ENCODE measurements at places on chromosomes 16 and 17.

DNA sequence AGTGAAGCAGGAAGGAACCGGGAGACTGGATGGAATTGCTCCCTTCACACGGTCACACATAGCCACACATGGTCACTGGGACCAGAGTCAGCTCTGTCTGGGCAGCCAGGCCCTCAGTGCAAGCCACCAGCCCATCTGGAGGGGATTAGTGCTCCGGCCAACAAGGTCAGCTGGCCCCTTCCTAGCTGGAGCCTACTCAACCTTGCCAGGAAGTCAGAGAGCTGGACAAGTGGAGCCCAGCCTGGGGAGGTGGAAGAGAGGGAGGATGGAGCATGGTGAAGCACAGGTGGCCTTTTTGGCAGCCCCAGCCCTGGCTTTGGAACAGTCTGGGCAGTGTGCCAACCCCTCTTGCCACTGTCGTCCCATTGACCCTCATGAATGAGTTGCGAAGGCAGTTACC, 3.7 kb upstream of the CACNA1G start:
- peaks cover 45% of the 10 kb centered on the region for H3K27me3 ChIP-seq
- no peak for DNase-seq
- no peak overlapping the region for H3K4me3 ChIP-seq
- H3K4me1 ChIP-seq: peaks cover 13% of the 10 kb centered on the region
- H3K36me3 ChIP-seq: peaks cover 23% of the 10 kb centered on the region

DNA sequence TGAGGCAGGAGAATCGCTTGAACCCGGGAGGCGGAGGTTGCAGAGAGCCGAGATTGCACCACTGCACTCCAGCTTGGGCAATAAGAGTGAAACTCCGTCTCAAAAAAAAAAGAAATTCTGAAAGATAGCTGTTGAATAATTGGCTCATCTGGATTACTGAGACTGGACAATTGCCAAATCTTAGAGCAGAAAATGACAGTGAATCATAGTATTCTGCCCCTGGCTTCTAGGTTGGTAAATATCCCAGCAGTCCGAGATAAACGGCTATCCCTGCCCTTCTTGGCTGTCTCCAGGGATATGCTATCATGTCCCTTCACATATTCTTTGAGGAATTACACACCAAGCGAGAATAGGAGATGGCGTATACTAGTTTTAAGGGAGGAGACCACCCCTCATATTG, 35.5 kb upstream of the METTL16 start:
- DNase-seq: no peak
- no peaks in the 10 kb centered on the region for H3K36me3 ChIP-seq
- peaks cover 24% of the 10 kb centered on the region for H3K27me3 ChIP-seq
- no peak overlapping the region for H3K27ac ChIP-seq
- H3K4me1 ChIP-seq: peaks cover 4% of the 10 kb centered on the region
- no peak overlapping the region for H3K4me3 ChIP-seq

- H3K4me1 ChIP-seq: peaks cover 68% of the 10 kb centered on the region
- no peak for DNase-seq
- H3K36me3 ChIP-seq: peaks cover 42% of the 10 kb centered on the region
- H3K27ac ChIP-seq: no peak overlapping the region
- no peak overlapping the region for H3K4me3 ChIP-seq
These were observed 27.3 kb downstream of the CMIP start for GRCh38 chr16:81471882-81472281.

GRCh38 chr16:71882505-71883167, 1.3 kb downstream of the ZNF821 start:
- H3K27me3 ChIP-seq: no peaks in the 10 kb centered on the region
- peaks cover 30% of the 10 kb centered on the region for H3K4me1 ChIP-seq
- peak; percentile 70 for DNase-seq
- peak overlapping the region; percentile 74 for H3K27ac ChIP-seq
- H3K36me3 ChIP-seq: peaks cover 7% of the 10 kb centered on the region

GRCh38 chr17:16915752-16916556, 56.0 kb downstream of the TNFRSF13B start:
- H3K36me3 ChIP-seq: no peaks in the 10 kb centered on the region
- peaks cover 15% of the 10 kb centered on the region for H3K4me1 ChIP-seq
- peak overlapping the region; percentile 62 for H3K27ac ChIP-seq
- no peak overlapping the region for H3K4me3 ChIP-seq
- no peaks in the 10 kb centered on the region for H3K27me3 ChIP-seq

- no peaks in the 10 kb centered on the region for H3K27me3 ChIP-seq
- H3K4me1 ChIP-seq: peaks cover 1% of the 10 kb centered on the region
- DNase-seq: no peak
These were observed 126.8 kb downstream of the ZFHX3 start for GRCh38 chr16:72921106-72921505.

GRCh38 chr17:76467366-76467765, at the start of gene AANAT:
AANAT (plus strand) TSS chr17:76467603; CDS start chr17:76468747, 1,144 bp downstream.
- H3K36me3 ChIP-seq: peaks cover 17% of the 10 kb centered on the region
- H3K4me3 ChIP-seq: no peak within 1 kb of the TSS
- DNase-seq: no peak
- H3K27ac ChIP-seq: peak within 1 kb of the TSS; percentile 73
- H3K4me1 ChIP-seq: peaks cover 45% of the 10 kb centered on the region
